NCI-H1092 (cell line): ENCODE measurements at places on chromosomes 13 and 19.

GRCh38 chr13:106143930-106144709 is 391.3 kb downstream of the EFNB2 start:
- DNase-seq = no peak

DNA sequence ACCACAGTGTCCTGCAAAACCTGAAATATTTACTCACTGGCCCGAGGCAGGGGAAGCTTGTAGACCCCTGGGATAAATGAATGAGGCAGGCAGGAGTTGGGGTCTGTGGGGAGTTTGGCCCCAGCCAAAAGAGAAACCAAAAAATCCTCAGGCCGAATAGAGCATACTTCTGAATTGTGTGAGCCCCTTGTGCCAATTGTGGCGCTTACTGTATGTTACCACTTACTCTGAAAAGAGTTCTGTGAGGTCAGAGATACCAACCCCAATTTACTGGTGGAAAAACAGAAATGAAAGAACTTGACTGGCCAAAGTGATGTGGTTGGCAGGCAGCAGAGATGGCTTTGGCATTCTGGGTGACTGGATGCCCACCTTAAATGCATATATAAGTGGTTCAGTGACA is 6.9 kb downstream of the CARM1 start:
- DNase-seq = no peak

DNA sequence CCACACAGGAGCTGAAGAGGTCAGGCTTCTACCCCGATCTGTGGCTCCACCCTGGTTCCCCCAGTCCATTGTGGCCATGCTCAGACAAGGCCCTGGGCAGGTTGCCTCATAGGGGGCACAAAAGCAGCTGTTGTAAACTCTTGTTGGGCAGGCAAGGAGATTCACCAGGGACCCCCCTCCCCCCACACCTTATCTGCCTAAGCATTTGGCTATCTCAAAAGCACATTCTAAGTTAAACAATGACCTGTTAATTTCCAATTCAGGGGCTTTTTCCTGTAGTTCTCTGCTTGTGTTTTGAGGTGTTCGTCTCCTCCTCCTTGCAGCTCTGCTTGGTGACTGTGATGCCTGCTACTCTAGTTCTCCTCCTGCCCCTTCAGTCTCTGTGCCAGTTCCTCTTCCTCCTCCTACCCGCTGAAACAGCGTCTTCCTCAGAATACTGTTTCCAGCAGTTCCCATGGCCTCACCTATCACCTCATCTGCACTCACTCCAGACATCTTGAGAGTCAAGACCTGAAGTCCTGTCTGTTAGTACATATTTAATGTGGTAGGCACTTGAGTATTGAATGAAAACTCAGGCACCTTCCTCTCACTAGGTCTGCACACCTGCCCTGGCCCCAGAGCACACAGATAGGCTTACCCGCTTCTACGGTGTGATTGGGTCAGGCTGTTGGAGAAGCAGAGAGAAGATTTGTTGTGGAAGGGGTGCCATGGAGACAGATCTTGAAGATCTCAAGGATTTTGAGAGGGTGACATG is 31.7 kb downstream of the SPATA13 start:
- DNase-seq = no peak

GRCh38 chr13:42485272-42485671 is 88.7 kb upstream of the TNFSF11 start:
- no peak for DNase-seq

DNA sequence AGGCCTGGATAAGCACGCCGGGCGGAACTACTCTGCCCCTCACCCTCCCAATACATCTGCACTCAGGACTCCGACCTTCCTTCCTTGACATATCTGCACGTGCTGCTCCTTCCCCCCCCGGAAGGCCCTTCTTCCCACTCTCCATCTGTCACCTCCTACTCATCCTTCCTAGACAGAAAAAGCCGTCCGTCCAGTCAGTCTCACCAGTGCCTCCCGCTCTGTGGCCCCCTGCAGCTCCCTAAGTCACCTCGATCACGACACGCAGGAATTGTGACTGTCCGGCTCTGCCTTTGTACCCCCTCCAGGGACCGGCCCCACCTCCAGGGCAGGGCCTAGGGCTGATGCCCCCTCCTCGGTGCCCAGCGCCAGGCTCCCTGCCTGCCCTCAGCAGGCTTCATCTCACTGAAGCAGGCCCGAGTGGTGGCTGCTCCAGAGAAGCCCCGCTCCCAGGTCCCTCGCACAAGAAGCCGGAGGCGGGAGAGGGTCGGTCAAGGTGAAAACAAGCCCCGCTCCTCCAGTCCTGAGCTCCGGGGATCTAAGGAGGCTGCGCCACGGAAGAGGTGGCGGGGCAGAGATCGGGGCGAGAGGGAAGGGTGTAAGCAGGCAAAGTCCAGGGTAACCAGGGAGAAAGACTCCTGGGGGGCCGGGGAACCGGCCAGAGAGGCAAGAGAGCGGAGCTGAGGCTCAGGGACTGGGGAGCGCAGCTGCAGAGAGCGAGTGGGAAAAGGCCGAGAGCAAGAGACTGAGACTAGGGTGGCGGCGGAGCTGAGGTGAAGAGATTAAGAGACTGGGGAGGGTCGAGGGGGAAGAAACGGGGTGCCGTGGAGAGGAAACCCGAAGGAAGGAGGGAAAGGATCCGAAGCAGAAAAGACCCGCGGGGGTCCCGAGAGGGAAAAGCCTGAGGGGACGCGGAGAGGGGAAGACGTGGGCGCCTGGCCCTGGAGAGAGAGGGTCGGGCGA is 1.1 kb downstream of the PPP6R1 start:
- DNase-seq = no peak

- no peak for DNase-seq
These were observed 7.4 kb downstream of the BCAM start for GRCh38 chr19:44816301-44816700.

DNA sequence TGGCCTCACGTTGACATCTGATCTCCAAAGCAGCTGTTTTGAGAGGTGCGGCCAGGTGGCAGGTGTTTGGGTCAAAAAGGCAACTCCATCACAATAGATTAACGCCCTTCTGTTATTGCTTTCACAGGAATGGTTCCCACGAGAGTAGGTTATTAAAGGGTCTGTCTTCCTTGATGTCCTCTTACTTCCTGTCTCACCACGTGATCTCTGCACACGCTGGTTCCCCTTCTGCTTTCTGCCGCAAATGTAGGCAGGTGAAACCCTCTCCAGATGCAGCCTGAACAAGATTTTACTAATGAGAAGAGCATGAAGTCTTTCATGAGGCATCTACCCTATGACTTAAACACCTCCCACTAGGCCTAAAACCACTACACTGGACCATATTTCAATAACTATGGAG is 22.8 kb upstream of the ZNF564 start:
- DNase-seq = no peak

GRCh38 chr13:36163809-36164308 is 32.7 kb upstream of the DCLK1 start:
- peak; percentile 83 for DNase-seq

- DNase-seq = no peak
These were observed 59.2 kb downstream of the SIPA1L3 start for GRCh38 chr19:37966211-37966661.

DNA sequence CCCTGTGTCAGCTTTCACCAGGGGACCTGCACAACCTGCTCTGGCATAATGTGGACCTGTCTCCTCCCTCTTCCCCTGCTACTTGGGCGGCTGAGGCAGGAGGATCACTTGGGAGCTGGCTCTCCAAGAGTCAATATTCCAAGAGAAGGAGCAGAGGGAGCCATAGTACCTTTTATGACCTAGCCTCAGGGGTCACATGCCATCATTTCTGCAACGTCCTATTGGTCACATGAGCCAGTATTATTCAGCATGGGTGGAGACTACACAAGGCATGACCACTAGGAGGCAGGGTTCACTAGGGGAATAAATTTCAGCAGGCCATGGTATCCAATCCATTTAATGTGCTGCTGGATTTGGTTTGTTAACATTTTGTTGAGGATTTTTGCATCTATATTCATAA is 12.0 kb upstream of the SHFL start:
- DNase-seq = peak; percentile 45

GRCh38 chr19:55370305-55370988 is at the start of gene IL11:
IL11 (minus strand) TSS chr19:55370463; CDS start chr19:55370310, 153 bp downstream.
- no peak for DNase-seq

DNA sequence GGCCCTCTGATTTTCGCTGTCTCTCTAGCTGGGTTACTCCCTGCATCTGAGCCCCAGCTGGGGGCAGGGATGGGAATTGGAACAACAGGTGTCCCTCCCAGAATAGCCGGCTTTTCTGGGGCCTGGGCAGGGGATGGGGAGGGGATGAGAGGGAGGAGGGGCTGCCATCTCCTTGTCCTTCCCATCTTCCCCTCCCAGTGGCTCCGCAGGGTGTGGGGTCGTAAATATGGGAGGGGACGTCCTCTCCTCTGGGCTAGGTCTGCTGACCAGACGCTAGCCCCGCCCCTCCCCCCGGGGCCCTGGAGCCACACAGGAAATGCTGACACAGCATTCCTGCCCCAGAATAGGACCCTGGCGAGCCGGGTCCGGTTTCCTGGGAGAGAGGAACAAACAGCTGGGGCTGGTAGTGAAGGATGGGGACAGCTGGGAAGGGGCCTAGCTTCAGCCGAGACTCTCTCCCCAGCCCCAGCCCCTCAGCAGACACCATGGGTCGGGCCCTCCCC is 1.1 kb downstream of the RYR1 start:
- DNase-seq = no peak

- DNase-seq = peak; percentile 86
These were observed 8.7 kb downstream of the SYNGR4 start for GRCh38 chr19:48372904-48373303.

GRCh38 chr13:31967155-31967554 is 64.4 kb upstream of the FRY start:
- DNase-seq = no peak

DNA sequence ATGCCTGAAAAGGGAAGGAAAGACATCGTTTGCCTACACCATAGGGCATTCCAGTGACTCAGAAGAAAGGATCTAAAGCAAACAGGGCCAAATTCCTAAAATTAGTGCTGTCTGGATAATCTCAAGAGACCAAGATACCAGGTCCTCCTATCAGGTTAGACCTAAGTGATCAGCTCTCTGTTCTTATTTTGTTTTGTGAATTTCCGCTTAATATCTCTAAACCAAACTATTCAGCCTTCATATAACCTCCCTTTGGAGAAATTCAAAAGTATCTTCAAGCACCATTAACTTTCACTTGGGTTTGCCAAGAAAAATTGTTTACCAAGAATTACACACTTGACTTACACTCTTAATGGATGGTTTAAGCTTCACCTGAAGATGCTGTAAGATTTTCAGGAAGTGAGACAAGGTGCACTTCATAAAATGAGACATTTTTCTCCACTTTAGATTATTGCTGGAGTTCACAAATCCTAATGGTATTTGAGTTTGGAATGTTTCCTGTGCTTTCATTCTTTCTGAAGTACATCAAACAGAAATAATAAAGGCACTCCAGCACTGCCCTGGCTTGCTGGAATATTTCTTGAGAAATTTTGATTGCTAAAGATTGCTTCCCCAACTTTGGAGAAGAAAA is 376.1 kb downstream of the LMO7 start:
- DNase-seq = no peak

DNA sequence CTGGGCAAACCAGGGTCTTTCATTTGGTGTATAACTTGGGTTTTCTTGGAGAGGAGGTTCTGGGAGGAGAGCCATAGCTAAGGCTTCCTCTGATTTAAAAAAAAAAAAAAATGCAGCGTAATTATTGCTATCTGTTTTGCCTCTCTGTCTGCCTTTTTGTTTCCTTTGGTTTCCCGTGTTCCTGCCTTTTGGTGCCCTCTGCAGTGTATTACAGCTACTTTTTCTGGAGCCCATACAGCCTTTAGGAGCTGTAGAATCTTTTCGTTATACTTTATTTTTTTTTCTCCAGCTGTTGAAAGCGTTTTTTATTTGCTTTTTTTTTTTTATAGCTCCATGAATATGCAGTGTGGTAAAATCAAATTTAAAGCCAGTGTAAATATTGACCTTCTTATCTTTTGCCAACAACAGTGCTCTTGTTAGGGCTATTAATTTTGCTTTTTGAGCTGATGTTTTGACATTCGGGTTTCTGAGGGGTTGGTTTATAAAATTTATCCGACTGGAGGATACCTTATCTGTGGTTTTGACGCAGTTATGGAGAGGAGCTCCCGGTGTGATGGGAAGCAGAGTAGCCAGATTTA is 38.1 kb downstream of the ZNF493 start:
- no peak for DNase-seq

GRCh38 chr19:47274071-47274890 is at the start of gene INAFM1:
INAFM1 (plus strand) TSS chr19:47274885; CDS start chr19:47274920, 35 bp downstream.
- DNase-seq = peak; percentile 76
